ENCODE measurements at places on chromosomes 7 and 10.

DNA sequence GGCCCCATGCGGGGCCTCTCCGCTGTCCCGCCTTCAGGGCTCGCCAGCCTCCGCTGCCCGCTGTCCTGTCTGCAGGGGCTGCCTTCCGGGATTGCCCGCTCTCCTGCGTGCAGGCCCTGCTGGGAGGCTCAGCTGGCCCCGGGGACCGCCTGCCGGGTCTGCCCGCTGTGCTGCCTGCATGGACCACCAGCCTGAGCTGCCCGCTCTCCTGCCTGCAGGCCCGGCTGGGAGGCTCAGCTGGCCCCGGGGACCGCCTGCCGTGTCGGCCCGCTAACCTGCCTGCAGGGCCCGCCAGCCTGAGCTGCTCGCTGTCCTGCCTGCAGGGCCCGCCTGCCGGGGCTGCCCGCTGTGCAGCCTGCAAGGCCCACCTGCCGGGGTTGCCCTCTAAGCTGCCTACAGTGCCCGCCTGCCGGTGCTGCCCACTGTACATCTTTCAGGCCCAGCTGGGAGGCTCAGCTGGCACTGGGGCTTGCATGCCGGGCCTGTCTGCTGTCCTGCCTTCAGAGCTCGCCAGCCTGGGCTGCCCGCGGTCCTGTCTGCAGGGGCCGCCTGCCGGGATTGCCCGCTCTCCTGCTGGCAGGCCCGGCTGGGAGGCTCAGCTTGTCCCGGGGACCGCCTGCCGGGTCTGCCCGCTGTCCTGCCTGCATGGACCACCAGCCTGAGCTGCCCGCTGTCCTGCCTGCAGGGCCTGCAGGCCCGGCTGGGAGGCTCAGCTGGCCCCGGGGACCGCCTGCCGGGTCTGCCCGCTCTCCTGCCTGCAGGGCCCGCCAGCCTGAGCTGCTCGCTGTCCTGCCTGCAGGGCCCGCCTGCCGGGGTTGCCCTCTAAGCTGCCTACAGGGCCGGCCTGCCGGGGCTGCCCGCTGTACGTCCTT, 165.1 kb downstream of the GLRX3 start:
- DNase-seq, result no peak

DNA sequence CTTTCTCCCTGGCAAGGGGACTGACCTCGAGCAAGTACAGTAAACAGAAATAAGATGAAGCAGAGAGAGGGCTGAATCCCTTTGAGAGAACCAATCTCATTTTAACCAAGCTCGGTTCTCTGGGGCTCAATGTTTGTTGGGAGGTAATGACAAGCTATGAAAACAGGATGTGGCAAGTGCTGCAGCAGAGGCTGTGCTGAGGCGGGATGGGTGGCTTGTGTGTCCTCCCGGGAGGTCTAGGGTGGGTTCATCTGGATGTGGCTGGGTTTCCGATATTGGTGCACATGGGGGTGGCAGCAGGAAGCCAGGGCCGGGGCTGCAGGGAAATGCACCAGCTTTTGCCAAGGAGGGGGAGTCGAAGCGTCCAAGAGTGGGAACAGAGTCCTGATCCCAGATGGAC, 84.5 kb downstream of the AOAH start:
- DNase-seq, result no peak

DNA sequence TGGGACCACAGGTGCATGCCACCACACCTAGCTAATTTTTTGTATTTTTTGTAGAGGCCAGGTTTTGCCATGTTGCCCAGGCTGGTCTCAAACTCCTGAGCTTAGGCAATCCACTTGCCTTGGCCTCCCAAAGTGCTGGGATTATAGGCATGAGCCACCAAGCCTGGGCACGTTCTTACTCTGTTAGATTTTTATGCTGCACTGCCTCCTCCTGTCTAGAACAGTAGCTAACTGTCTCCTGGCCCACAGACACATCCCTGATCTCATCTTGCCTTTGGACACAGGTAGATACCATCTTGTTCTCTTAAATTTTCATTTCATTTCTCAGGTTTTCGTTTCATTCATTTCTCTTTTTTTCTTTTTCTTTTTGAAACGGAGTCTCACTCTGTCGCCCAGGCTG, 41.1 kb downstream of the BLVRA start:
- no peak for DNase-seq

- no peak for DNase-seq
These were observed 272.4 kb upstream of the LRGUK start for GRCh38 chr7:133854739-133855138.
